ENCODE measurements at places on chromosomes 3 and 15. TPM values are rescaled to one million over a fixed set of nuclear protein-coding genes. Genes with fewer than 3 reads are reported as not detected.
A peak's percentile ranks its signal among the peaks of the same experiment; 100 is the strongest.

- DNase-seq = no peak
- no peaks in the 10 kb centered on the region for H3K36me3 ChIP-seq
- H3K27ac ChIP-seq = no peak overlapping the region
- H3K27me3 ChIP-seq = no peaks in the 10 kb centered on the region
- H3K4me1 ChIP-seq = no peaks in the 10 kb centered on the region
These were observed 223.6 kb upstream of the SETMAR start for GRCh38 chr3:4079339-4080195.

DNA sequence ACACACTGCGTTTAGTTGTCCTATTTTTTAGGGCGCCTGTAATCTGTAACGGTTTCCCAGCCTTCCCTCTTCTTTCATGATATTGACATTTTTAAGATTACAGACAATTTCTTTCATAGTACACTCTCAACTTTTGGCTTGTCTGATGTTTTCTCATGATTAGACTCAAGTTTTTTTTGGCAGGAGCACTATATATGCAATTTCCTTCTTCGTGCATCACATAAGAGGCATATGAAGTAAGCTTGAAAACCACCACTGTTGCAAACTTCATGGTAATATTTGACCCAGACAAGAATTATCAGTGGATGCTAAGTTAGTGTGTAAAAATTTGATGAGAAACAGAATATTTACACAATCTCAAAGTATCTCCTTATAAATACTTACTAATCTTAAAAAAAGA lies 119.2 kb upstream of the CMC1 start:
- DNase-seq = no peak
- no peak overlapping the region for H3K4me3 ChIP-seq
- H3K27ac ChIP-seq = no peak overlapping the region
- no peaks in the 10 kb centered on the region for H3K27me3 ChIP-seq
- H3K4me1 ChIP-seq = no peaks in the 10 kb centered on the region
- H3K36me3 ChIP-seq = no peaks in the 10 kb centered on the region

DNA sequence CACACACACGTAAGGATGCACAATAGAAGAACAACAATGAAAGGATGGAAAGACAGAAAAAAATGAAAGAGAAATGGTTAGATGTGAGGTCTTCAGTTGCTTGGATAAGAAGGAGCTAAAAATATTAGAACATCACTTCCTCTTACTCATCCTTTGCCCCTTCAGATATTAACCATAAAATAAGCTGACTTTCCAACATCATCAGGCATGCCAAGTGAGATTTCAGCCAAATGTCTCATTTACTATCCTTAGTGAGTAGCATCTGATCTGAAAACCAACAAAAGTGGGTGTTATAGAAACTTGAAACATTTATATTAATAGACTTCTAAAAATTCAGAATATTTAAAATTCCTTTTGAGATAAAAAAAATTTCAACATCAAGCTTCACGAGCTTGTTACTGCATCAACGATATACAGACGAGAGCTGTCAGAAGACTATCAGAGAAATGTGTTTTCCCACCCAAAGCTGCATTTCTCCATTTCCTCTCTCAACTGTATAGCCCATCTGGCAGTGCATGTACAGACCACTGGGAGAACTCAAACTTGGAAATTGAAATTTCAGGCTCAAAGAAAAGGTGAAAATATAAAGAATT lies 25.4 kb upstream of the LSAMP start:
- H3K36me3 ChIP-seq = no peaks in the 10 kb centered on the region
- H3K27me3 ChIP-seq = no peaks in the 10 kb centered on the region
- no peak overlapping the region for H3K27ac ChIP-seq
- H3K4me1 ChIP-seq = no peaks in the 10 kb centered on the region
- no peak for DNase-seq

DNA sequence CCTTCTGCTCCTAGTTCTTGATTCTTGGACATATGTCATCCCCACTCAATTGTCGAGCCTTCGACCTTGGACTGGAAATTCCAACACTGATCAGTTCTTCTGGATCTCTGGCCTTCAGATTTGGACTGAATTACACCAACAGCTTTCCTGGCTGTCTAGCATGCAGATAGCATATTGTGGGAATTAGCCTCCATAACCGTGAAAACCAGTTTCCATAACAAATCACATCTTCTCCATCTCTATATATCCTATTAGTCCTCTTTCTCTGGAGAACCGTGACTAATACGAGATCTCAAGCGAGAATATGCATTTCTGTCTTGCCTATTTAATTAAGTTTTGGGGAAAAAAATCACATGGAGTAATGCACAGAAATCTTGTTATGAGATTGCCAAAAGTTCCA lies 8.8 kb upstream of the BCHE start:
- H3K4me3 ChIP-seq = no peak overlapping the region
- no peak for DNase-seq
- no peak overlapping the region for H3K27ac ChIP-seq

DNA sequence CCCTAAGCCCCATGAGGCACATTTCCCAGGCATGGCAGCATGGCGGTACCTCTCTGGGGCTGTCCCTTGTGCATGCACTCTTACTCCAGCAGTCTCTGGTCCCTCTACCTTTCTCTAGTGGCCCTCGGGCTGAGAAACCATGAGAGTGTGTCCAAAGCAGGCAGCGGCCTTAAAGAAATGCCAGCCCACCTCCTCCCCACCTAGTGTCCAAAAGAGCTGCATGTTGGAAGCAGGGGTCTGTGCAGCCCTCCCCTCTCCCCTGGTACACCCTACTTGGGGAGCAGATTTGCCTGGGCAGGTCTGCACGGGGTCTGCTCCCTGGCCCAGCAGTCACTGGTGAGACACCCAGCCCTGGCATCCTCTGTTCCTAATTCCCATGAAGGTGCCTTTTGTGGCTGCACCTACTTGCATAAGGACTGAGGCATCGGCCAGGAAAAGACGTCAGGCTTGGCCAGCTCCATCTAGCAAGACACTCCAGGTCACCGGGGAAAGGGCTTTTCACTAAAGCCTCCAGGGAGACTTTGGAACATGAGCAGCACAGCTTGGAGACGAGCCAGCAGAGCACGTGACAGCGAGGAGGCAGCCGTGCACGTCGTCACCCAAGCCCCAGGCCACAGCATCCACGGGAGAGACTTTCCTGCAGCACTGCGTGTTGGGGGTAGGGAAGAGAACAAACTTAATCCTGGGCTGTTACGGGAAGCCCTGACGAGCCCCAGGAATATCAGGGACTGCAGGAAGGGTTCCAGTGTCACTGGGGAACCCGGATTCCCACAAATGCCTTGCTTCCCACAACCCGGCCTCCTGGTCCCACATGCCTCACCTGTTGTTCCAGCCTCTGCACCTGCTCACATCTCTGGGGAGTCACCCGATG lies 38.8 kb downstream of the TM2D3 start:
- no peak for DNase-seq
- no peak overlapping the region for H3K27ac ChIP-seq
- no peaks in the 10 kb centered on the region for H3K36me3 ChIP-seq
- peaks cover 11% of the 10 kb centered on the region for H3K27me3 ChIP-seq
- H3K4me1 ChIP-seq = no peaks in the 10 kb centered on the region

GRCh38 chr3:25088284-25088683 lies 339.8 kb upstream of the RARB start:
- H3K4me3 ChIP-seq = no peak overlapping the region
- H3K27ac ChIP-seq = no peak overlapping the region
- DNase-seq = no peak
- H3K4me1 ChIP-seq = no peaks in the 10 kb centered on the region

DNA sequence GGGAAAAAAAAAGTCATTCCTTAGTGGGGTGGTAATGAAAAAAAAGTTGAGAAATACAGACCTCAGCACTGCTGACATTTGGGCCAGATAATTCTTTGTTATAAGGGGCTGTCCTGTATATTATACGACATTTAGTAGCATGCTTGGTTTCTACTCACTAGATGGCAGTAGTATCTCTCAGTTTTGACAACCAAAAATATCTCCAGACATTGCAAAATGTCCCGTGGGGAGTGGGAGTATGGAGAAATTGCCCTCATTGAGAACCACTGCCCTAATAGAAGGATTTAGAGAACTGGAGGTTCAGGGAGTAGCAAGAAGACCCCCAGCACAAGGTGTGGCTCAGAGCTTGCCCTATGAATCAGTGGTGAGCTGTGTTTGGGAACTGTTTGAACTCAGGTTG lies 28.6 kb upstream of the TEX264 start:
- H3K36me3 ChIP-seq = peaks cover 19% of the 10 kb centered on the region
- DNase-seq = no peak
- H3K27me3 ChIP-seq = no peaks in the 10 kb centered on the region

GRCh38 chr3:17354341-17354740 lies 388.1 kb downstream of the TBC1D5 start:
- no peaks in the 10 kb centered on the region for H3K4me1 ChIP-seq
- no peak overlapping the region for H3K27ac ChIP-seq
- no peaks in the 10 kb centered on the region for H3K36me3 ChIP-seq
- DNase-seq = no peak
- H3K4me3 ChIP-seq = no peak overlapping the region

GRCh38 chr3:43534675-43535074 lies 87.1 kb downstream of the ANO10 start:
- DNase-seq = no peak
- H3K27ac ChIP-seq = no peak overlapping the region
- no peaks in the 10 kb centered on the region for H3K4me1 ChIP-seq
- H3K36me3 ChIP-seq = no peaks in the 10 kb centered on the region

- H3K27ac ChIP-seq = no peak overlapping the region
- DNase-seq = no peak
- no peaks in the 10 kb centered on the region for H3K4me1 ChIP-seq
- no peaks in the 10 kb centered on the region for H3K27me3 ChIP-seq
- no peaks in the 10 kb centered on the region for H3K36me3 ChIP-seq
These were observed 33.9 kb upstream of the MEIS2 start for GRCh38 chr15:37134244-37134643.

DNA sequence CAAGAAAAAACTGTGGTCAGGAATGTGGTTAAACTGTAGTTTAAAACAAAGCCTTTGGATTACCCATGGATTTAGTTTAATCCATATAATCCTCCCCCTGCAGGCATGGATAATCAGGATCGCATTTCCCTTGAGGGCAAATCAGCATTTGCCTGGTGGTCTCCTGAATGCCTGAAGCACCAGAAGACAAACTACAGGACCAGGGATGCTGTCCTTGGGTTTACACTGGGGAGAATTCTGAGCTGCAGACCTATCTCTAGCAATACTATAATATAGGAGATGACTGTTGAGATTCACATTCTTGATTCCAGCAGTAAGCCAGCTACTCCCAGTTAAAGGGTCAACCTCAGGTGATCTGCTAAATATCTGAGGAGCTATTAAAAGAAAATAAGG lies 10.6 kb downstream of the PIK3CB start:
- no peak overlapping the region for H3K4me3 ChIP-seq
- DNase-seq = no peak
- H3K4me1 ChIP-seq = no peaks in the 10 kb centered on the region
- H3K27me3 ChIP-seq = no peaks in the 10 kb centered on the region
- no peaks in the 10 kb centered on the region for H3K36me3 ChIP-seq

GRCh38 chr15:68419301-68420175 lies 12.4 kb downstream of the ITGA11 start:
- DNase-seq = no peak
- H3K4me1 ChIP-seq = no peaks in the 10 kb centered on the region
- no peak overlapping the region for H3K27ac ChIP-seq
- no peaks in the 10 kb centered on the region for H3K36me3 ChIP-seq
- H3K4me3 ChIP-seq = no peak overlapping the region
- H3K27me3 ChIP-seq = peaks cover 9% of the 10 kb centered on the region

- peaks cover 85% of the 10 kb centered on the region for H3K27me3 ChIP-seq
- H3K4me1 ChIP-seq = no peaks in the 10 kb centered on the region
- no peak overlapping the region for H3K27ac ChIP-seq
- H3K36me3 ChIP-seq = no peaks in the 10 kb centered on the region
- no peak for DNase-seq
- no peak overlapping the region for H3K4me3 ChIP-seq
These were observed 3.6 kb downstream of the SOX14 start for GRCh38 chr3:137767538-137768360.

- peak; percentile 38 for DNase-seq
- H3K4me1 ChIP-seq = peaks cover 21% of the 10 kb centered on the region
- peak overlapping the region; percentile 82 for H3K27ac ChIP-seq
- peaks cover 5% of the 10 kb centered on the region for H3K36me3 ChIP-seq
These were observed 627 bp downstream of the DUSP7 start for GRCh38 chr3:52055537-52056351.

- H3K4me3 ChIP-seq = no peak overlapping the region
- H3K36me3 ChIP-seq = peaks cover 4% of the 10 kb centered on the region
- H3K27me3 ChIP-seq = no peaks in the 10 kb centered on the region
- H3K27ac ChIP-seq = no peak overlapping the region
These were observed 97.6 kb downstream of the TNIK start for GRCh38 chr3:171362575-171362974.

DNA sequence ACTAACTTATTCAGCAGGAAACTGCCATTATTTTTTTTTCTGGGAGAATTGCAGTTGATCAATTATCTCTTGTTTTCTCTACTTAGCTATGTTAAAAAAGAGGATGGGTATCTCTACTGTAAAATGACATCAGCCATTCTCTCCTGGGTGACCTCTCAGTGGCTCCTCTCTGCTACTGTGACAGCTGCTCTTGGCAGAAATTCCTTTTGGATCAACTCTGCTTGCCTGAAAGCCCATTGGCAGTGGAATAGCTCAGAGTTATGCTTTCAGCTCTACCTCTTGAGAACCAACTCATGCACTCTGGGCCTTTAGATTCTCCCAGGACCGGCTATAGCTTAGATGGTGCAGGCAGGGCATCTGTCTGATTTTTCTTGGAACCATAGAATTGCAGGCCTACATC lies 99.9 kb upstream of the GAP43 start:
- no peaks in the 10 kb centered on the region for H3K4me1 ChIP-seq
- no peak overlapping the region for H3K4me3 ChIP-seq
- no peak for DNase-seq
- H3K27me3 ChIP-seq = no peaks in the 10 kb centered on the region
- H3K36me3 ChIP-seq = no peaks in the 10 kb centered on the region

DNA sequence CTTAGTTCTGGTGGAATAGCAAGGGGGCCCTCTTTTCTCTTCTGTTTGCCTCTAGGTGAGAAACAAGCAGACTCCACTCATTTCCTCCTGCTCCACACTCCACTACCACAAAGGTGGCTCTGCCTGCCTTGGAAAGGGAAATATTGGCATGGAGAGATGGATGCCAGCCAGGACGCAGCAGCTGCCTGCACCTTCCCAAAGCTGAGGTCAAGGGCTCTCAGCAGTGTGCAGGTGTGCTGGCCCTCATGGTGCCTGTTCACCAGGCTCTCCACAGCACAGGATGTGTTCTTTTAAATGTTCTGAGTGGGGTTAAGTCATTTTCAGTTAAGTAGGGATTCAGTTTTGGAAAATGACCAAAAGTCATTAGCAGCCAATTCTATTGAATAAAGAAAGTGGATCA lies 211.2 kb upstream of the STRIT1 start:
- no peaks in the 10 kb centered on the region for H3K27me3 ChIP-seq
- no peak overlapping the region for H3K4me3 ChIP-seq
- DNase-seq = no peak
- no peaks in the 10 kb centered on the region for H3K4me1 ChIP-seq
- no peak overlapping the region for H3K27ac ChIP-seq

FILIP1L gene
- 0.23 TPM for total RNA-seq

SLC9A9 gene
- 17.8 TPM for total RNA-seq

IQCH gene
- total RNA-seq = 1.3 TPM
